ENCODE measurements at places on chromosomes 7 and 10.

- no peak for DNase-seq
Measured at GRCh38 chr7:139559364-139560105, 36.0 kb downstream of the CLEC2L start.

DNA sequence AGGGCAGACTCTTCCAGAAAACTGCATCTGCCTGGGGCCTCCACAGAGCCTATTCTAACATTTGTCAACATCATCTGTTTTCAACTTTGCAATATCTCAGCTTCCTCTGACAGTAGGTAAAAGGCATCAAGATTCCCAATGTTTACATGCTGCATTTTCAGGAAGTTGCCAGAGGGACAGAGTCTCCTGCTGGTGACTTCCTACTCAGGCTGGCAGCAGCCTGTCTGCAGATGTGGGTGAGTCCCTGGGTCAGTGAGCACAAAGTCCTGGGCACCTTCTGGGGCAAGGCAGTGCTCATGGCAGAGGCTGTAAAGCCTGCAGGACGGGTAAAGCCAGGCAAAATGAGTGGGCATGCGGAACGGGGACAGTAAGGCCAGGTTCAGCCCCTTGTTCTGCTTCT, 69.4 kb downstream of the EBF3 start:
- no peak for DNase-seq

DNA sequence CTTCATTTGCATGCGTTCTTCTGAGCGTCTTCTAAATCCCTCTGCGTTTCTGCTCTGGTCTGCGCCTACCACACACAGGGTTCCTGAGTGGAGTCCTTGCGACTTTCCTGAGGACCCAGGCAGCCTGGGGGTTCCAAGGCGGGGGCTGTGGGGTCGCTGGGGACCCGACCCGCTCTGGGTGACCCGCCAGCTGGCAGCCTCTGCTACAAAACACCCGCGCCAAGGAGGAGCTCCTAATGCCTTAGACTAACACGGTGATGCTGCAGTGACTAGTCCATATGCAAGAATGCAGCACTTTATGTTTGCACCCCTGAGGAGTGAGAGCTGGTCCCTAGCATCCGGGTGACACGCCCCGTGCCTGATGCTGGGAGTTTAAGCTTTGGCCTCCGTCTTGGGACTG, 367.0 kb upstream of the POM121L12 start:
- DNase-seq, result no peak

DNA sequence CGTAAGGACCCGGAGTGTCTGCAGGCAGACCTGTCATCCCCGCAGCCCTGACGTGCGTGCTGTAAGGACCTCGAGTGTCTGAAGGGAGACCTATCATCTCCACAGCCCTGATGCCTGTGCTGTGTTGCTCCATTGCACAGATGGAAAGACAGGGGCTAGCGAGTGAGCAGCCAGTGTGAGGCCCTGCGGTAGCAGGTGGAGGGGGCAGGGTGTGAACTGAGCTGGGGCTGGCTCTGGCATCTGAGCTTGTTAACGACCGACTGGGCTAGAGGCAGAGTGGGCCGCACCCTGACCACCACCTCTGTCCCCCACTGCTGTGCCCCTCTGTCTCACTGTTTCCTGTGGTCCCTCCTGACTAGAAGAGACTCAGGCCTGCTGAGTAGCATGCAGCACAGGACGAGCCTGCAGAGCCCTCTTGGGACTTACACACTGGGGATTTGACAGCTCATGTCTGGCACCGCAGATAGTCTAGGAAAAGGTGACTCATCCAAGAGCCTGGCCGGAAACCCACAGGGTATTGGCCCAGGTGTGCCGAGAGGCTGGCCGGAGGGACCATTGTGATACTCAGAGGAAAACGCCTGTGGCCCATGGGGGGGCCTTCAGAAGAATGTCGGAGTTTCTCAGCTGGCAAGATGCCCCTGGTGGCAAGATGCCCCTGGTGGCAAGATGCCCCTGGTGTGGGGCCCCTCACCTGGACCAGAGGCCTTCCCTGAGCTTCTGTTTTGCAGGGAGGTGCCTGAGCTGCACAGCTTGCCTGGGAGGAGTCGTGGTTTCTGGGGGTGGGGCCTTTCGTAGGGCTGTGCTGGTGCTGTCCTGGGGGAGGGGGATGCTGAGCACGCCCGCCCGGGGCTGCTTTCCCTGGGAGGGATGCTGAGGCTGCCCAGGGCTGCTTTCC, 34.3 kb downstream of the INPP5A start:
- no peak for DNase-seq

- DNase-seq, result no peak
Measured at GRCh38 chr7:84735011-84735410, 451.8 kb downstream of the SEMA3D start.

GRCh38 chr7:70356085-70356786, 758.0 kb downstream of the AUTS2 start:
- no peak for DNase-seq

GRCh38 chr7:1532456-1533254, 2.2 kb downstream of the MAFK start:
- DNase-seq, result no peak

DNA sequence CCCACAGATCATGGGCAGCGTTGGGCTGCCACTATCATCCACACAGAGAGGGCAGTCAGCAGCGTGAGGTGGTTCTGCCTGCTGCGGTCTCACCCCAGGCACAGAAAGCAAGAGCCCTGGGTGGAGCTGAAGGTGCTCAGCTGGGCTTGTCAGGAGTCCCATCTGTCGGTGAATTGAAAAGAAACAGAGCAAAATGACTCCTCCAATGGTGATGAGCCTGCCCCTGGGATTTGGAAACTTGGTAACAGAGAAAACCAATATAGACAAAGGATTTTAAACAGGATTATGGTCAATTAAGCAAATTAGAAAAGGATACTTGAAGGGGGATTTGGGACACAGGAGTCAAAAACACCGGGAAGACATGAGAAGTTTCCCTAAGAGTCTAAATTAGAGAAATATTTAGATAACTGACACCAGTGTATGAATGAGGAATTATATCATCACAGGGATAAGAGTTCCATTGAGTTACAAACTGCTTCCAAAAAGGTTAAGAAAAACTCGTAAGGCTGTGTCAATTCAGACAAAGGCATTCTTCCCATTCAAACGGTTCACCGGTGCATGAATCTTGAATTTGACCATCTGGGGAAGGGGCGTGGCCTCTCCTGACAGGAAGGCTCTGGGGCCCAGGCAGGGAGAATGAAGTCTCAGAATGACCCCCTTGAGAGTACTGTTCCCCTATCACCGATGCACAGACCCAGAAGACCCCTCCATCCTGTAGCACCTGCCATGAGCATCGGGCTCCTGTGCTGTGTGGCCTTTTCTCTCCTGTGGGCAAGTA, 70.0 kb upstream of the PRSS58 start:
- no peak for DNase-seq

DNA sequence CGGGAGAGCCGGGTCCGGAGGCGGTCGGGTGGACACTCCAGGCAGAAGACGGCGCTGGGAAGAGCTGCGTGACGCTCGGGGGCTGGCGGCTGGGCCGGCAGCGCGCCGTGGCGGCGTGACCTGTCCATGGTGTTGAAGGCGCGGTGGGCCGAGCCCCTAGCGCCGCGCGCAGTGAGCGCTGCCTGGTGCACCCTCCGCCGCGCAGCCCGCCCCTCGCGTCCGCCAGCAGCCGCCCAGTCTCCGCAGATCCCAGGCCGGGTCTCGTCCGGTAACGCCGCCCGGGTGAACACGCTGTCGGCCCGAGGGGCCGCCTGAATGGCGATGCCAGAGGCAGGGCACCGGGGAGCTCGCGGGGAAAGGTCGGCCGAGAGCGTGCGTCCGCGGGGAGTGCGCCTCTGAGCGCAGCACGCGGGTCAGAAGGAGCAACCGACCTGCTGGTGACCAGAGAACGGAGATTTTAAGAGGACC, 657 bp upstream of the TMEM178B start:
- DNase-seq, result no peak

- DNase-seq, result no peak
Measured at GRCh38 chr10:4663162-4663992, 162.6 kb upstream of the AKR1E2 start.

- no peak for DNase-seq
Measured at GRCh38 chr10:31358688-31359330, 39.8 kb downstream of the ZEB1 start.

DNA sequence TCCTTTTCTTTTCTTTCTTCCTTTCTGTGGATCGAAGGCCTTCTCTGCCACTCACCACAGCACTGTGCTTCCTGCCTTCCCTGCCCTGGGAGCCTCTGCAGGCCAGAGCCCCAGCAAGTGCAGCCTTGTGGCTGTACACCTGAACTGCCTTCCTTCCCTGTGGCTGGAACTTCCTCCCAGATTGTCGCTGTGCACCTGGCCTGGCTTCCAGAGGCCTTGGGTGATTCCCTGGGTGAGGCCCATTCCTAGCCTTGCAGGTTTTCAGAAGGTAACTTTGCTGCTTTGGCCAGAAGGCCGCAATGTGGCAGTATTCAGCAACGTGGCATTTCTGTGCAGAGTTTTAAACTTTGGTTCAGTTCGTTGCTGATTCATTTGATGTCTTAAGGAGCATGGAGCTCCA, 50.1 kb upstream of the RASGEF1A start:
- no peak for DNase-seq

GRCh38 chr10:70321233-70321632, 37.4 kb upstream of the NPFFR1 start:
- no peak for DNase-seq

- no peak for DNase-seq
Measured at GRCh38 chr7:81111358-81111757, 192.5 kb upstream of the SEMA3C start.

DNA sequence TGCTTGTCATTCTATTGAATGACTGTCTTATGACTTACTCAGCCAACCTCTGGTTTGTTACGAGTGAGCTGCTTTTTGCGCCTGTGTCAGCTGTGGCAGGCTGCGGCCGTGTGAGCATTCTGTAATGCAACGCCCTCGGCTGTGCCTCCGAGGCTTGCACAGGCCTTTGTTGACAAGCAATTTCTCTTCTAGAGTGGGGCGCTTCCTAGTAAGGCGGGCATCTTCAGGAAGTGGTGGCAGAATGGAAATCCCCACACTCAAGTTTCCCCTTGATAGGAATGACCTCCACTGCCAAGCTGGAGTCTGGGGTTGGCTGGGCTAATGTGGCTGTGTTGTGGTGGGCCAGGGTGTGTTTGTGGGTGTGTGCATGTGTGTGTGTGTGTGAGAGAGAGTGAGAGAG, 20.2 kb upstream of the TMEM178B start:
- DNase-seq, result no peak
